ENCODE measurements at places on chromosomes 13 and 19.

- no peak for DNase-seq
Measured at GRCh38 chr13:97653443-97654140, 219.6 kb downstream of the RAP2A start.

- DNase-seq, result no peak
Measured at GRCh38 chr13:70415136-70415535, 306.9 kb upstream of the KLHL1 start.

DNA sequence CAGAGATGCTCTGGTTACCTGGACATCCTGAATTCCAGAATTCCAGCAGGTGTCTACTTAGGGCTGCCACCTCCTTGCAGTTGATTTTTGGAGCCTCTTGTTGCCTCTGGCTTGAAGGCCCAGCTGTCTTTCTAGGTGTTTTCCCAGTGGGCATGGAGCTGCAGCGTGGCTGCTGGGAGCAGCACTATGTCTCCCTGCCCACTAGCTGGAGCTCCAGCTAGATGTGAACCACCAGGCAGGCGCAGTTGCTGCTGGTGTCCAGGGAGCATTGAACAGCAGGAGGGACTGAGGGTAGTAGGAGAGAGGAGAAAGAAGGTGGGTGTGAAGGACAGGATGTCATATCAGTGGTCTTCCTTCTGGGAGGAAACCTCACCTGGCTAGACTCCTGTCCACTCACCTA is 9.9 kb upstream of the SELENOW start:
- no peak for DNase-seq

DNA sequence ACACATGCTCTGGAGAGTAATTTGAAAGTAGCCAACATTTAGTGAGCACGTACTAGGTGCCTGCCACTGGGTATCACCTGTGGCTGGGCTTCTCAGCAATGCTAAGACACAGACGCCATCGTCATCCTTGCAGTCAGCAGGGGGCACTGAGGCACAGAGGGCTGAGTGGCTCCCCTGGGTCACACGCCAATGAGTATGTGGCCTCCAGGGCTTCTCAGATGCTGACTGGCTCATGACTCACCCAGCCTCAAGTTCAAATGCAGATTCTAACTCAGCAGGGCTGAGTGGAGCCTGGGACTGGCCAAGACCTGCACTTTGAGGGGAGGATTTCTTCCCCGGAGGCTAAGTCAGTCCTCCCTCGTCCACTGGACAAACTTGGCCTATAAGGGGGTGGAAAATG is 115.1 kb upstream of the CACNA1A start:
- DNase-seq, result no peak

GRCh38 chr13:97879646-97880310 is 73.7 kb upstream of the IPO5 start:
- no peak for DNase-seq

- DNase-seq, result no peak
Measured at GRCh38 chr19:48571378-48572162, 19.6 kb downstream of the SULT2B1 start.

DNA sequence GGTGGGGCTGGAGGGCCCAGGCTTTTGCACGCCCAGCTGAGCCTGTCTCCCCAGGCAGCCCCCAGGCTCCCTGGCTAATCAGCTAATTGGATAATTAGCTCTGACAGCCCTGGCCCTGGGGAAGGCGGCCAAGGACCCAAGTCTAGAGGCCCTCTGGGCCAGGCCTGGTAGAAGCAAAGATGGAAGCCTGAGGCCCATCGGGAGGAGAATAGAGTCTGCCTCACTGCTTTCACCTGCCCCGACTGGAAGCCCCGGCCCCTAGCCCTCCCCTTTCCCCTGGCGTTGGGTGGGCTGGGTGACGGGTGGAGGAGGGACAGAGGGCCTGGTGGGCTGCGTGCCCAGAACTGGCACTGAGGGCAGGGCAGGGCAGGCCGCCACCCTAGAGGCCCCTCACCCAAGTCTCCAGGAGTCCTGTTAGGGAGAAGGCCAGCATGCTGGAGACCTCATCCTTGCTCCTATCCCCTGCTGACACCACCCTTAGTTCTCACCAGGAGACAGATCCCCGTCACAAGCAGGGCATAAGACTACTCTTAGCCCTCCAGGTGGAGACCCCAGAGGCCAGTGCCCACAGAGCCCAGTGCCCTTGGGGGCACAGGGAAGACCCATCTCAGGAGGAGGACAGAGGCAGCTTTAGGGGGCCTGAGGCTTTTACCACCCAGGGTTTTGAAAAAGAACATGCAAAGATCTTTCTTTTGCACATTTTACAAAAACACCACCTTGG is 12.0 kb downstream of the LYL1 start:
- no peak for DNase-seq

GRCh38 chr13:21930536-21930935 is 259.7 kb downstream of the FGF9 start:
- no peak for DNase-seq

DNA sequence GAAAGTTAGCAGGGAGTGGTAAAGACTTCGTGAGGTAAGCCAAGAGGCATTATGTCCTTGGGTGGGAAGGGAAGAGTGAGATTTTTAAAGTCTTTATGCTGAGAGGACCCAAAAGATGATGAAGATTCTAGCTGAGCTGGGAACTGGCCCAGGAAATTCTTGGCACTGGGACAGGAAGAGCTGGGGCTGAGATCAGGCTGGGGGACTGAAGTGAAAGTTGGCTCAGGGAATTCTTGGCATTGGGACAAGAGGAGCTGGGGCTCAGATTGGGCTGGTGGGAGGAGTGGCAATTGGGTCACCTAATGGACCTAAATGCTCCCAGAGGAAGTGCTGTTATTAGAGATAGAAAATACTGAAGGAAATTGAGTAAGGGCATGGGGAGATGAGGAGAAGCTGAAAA is 8.8 kb downstream of the SCEL start:
- no peak for DNase-seq

DNA sequence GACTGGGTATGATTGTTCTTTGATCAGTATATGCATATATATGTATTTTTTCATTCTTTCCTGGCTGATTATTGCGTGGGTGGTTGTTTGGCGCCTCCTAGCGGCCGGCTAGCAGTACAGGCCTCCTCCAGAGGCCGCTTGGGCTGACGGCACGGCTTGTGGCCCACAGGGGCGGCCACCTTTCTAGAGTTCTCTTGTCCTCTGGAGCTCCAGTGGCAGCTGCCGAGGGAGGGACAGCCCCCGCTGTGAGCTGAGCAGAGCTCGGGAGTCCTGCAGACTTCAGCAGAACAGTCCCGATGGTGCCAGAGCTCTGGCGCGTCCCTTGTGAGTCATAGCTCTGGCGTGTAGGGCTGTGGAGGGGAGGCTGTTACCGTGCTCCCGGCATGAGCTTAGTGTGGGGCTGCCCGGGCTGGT is 22.5 kb upstream of the ZNF429 start:
- DNase-seq, result no peak

DNA sequence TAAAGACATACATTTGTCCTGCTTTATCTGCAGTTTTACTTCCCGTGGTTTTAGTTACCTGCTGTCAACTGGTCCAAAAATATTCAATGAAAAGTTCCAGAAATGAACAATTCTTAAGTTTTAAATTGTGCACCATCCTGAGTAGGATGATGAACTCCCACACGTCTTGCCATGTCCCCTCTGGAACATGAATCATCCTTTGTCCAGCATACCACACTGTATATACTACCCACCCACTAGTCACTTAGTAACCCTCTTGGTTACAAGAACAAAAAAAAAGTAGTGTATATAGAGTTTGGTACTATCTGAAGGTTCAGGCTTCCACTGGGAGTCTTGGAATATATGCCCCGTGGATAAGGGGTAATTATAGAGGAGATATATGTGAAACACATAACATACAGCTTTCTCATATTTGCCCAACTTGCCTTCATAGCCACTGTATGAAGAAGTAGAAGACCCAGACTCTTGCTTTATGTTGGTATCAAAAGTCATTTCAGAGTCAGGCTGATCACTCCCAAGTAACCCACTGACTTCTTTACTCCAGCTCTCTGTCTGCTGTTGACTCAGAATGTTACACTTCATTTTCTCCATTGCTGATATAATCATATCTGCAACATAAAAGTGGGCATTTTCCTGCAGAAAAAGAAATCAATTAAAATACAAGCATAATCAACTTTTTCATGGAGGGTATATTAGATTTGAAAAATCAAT is 19.3 kb downstream of the RUBCNL start:
- no peak for DNase-seq

DNA sequence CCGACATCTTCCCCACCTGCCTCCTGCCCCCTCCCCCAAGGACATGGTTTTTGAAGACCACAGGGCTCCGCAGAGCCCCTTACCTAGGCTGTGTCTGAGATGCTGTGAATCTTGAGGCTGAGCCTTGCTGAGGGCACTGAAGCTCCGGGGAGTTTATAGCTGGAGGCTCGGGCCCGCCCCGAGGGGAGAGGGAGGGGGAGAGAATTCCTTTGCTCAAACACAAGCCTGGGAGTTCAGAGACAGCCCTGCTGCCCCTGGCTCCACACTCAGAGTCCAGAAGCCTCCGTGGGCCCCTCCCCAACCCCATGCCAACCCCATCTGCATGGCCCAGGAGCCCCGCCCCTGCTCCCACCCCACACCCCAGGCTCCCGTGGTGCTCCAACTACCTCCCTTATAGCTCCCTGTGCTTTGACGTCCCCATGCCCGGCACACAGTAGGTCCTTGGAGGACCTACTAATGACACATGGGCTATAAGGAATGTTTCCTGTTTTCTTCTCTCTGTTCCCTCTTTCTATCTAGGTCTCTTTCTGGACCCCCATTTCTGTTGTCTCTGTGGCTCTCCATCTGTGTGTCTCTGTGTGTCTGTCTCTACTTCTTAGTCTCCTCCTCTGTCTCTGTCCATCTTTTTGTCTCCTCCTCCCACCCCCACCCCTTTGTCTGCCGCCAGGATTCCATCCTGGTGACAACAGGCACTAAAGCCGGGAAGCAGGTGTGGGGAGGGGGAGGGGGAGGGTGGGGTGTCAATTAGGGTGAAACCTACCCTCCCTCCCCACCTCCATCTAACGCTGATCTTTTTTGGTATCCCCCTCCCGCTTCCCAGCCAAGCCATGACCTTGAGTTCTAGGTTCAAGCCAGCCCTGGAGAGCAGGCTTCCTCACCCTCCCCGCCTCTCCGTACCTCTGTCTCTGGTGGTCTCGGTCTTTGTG is at the start of gene TNNT1:
TNNT1 (minus strand) TSS at position 129 of the 926 bp plus-strand sequence. CDS start 2,049 bp downstream, outside the sequence.
- no peak for DNase-seq

DNA sequence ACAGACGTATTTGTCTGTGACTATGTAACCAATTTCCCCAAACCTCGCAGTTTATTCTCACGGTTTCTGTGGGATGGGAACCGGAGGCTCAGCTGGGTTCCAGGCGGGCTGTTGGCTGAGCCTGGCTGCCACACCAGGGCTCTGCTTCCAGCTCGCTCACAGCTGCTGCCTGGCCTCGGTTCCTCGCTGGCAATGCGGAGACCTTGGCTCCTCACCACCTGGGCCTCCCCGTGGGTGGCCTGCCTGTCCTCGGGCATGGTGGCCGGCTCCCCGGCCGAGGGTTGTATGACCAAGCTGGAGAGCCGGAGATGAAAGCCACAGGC is 218.9 kb upstream of the MAB21L1 start:
- no peak for DNase-seq

GRCh38 chr19:18842166-18842565 is 10.4 kb downstream of the UPF1 start:
- no peak for DNase-seq

GRCh38 chr13:66860878-66861417 is 369.2 kb downstream of the PCDH9 start:
- no peak for DNase-seq

DNA sequence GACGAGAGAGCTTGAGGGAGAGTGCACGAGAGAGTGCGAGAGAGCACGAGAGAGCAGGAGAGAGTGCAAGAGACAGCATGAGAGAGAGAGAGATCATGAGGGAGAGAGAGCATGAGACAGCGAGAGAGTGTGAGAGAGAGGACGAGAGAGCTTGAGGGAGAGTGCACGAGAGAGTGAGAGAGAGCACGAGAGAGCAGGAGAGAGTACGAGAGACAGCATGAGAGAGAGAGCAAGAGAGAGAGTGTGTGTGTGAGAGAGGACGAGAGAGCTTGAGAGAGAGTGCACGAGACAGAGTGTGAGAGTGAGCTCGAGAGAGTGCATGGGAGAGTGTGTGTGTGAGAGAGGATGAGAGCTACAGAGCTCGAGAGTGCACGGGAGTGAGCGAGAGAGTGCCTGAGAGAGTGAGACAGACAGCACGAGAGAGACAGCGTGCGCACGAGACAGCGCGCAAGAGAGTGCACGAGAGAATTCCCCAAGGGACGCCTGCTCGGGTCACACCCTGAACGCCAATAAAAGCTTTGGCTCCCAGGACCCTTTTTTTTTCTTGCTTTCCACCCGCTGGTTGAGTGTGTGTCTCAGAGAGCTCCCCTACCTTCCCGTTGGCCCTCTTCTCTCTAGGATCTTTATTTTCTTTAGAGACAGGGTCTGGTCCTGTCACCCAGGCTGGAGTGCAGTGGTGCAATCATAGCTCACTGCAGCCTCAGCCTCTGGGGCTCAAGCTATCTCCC is 3.7 kb downstream of the CD70 start:
- no peak for DNase-seq

- no peak for DNase-seq
Measured at GRCh38 chr13:28392428-28392827, 102.5 kb downstream of the FLT1 start.

- no peak for DNase-seq
Measured at GRCh38 chr13:98978280-98978679, 416 bp upstream of the DOCK9 start.

DNA sequence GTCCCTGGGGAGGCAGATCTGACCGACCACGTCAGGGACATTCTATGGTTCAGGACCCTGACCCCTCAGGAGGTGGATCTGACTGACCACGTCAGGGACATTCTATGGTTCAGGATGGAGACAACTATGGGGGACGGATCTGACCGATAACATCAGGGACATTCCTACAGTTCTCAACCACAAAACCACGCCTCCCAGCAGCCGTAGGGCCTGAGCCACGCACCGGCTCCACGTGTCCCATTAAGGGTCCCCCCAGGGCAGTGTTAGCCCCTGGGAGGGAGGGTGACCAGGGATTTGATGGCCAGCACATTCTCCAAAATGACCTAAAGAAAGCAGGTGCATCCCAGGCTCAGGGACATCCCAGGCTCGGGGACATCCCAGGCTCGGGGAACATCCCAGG is 49.0 kb upstream of the C13orf46 start:
- no peak for DNase-seq

GRCh38 chr13:40466272-40466671 is 200.2 kb downstream of the FOXO1 start:
- DNase-seq, result no peak

- DNase-seq, result no peak
Measured at GRCh38 chr19:19514215-19514657, 1.1 kb downstream of the TSSK6 start.

DNA sequence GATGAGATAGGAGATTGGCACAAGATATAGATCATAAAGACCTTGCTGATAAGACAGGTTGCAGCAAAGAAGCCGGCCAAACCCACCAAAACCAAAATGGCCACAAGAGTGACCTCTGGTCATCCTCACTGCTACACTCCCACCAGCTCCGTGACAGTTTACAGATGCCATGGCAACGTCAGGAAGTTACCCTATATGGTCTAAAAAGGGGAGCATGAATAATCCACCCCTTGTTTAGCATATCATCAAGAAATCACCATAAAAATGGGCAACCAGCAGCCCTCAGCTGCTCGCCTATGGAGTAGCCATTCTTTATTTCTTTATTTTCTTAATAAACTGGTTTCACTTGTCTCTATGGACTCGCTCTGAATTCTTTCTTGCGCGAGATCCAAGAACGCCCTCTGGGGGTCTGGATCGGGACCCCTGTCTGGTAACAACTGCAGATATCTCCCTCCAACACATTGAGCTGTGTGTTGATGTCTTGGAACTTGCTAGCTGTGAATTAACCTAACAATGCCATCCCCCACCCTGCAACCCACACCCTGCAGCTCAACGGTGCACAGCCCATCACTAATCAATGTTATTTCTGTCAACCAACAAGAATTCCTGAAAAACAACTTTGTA is 27.1 kb upstream of the GRTP1 start:
- DNase-seq, result no peak

Data from NCI-H1436 treated with DMSO at 0.1 percent for 48 hours (cell line).